Activated CD4-positive, alpha-beta T cell treated with anti-CD3 and anti-CD28 coated beads, Interleukin-2, amount 50 U/mL, for 16 hours (primary cell): ENCODE measurements at places on chromosomes 2 and 18.

- DNase-seq, result no peak
These were observed 289.9 kb downstream of the ZEB2 start for GRCh38 chr2:144230033-144230432.

- no peak for DNase-seq
These were observed 104.5 kb upstream of the UGP2 start for GRCh38 chr2:63737081-63737751.

GRCh38 chr2:187617120-187617519 is 62.9 kb upstream of the TFPI start:
- DNase-seq, result no peak

GRCh38 chr18:13298262-13298661 is 79.7 kb downstream of the LDLRAD4 start:
- no peak for DNase-seq

DNA sequence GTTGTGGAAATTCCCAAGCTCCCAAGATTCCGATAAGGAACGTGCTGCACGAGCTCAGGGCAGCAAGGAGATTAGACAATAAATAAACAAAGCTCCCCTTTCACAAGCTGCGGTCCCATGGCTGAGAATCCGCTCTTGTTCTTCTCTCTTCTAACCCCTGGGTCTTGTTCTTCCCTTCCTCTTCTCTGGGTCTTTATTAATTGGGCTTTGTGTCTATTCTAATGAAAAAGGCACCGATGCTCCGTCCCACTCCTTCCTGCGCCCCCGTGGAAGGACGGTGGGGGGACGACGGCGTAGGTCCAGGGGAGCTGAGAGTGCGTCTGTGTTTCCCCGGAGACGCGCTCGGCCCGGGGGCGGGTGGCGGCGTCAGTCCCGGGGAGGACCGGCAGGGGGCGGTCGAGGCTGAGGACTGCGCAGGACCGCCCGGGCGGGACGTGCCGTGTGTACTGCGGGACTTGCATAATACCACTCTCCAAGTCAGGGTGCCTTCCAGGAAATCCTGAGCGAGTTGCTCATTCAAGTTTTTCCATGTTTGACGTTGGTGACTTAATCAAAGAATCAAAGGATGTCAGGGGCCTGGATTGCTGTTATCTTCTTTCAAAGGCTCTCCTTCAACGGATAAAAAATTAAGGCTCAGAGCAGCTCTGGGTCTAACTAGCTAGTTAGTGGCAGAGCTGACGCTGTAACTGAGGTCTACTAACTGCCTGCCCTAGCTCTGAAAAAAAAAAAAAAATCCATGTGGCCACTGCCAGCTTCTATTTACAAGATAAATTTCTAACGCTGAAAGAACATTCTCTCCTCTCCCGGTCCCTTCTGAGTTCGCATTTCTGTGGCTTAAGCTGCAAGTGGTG is 321.4 kb downstream of the TGIF1 start:
- DNase-seq, result peak; percentile 82

DNA sequence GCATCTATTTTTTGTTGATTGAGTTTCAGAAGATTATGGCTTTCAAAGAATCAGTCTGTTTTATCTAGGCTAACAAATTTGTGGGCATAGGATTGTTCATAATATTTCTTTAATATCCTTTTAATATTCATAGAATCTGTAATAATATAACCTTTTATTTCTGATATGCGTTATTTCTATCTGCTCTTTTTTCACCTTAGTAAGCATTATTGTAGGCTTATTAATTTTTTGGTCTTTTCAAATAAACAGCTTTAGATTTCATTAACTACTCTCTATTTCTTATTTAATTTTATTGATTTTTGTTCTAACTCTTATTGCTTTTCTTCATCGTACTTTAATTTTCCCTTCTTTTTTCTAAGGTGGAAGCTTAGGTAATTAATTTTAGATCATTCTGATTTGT is 1614.4 kb upstream of the DDX18 start:
- DNase-seq, result no peak

GRCh38 chr18:80200932-80201672 is 46.2 kb downstream of the PARD6G start:
- no peak for DNase-seq

DNA sequence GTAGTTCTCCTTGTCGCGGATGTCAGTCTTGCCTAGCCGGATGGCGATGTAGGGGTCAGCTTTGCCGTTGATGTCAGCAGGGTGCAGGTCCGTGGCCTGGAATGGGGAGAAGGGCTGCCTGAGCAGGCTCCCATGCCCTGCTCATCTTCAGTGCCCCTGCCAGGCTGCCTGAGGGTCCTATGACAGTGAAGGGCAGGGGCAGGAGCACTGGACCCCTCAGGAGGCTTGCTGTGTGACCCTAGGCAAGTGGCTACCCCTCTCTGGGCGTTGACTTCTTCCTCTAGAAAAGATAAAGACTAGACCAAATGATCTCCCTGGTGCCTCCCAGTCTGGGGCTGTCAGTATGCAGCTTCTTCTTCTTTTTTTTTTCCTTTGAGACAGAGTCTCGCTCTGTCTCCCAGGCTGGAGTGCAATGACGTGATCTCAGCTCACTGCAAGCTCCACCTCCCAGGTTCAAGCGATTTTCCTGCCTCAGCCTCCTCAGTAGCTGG is 11.9 kb downstream of the OTOF start:
- no peak for DNase-seq

DNA sequence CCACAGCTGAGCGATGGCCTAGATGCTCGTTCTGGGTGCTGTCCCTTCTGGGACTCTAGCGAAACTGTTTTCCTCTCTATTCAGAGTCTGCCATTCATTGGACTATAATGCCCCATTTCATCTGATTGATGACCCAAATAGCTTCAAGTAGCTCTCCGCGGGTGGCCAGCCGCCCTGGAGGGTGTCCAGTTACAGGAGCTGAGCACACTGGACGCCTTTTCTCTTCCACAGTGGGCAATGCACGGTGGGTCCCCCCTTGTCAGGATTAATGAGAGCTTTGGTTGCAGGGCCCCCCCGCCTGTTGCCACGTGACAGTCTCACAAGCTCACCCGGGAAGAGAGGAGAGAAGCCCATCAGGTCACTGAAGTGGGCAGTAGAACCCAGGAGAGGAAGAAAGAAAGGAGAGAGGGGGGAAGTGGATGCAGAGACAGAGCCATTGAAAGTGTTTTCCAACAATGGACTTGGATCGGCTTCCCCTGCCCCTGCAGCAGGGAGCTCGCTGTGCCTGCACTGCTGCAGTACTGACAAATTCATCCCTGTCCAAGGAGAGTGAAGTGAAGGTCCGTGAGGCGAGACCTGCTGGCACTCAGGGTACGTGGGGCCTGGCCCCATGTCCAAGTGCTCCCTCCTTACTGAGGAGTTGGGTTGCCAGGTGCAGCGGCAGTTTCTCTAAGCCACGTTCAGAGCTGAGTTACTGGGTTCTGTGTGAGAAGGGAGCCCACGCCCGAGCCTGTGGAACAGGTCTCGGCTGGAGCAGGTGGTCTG is 44.8 kb downstream of the DIPK1C start:
- DNase-seq, result no peak

DNA sequence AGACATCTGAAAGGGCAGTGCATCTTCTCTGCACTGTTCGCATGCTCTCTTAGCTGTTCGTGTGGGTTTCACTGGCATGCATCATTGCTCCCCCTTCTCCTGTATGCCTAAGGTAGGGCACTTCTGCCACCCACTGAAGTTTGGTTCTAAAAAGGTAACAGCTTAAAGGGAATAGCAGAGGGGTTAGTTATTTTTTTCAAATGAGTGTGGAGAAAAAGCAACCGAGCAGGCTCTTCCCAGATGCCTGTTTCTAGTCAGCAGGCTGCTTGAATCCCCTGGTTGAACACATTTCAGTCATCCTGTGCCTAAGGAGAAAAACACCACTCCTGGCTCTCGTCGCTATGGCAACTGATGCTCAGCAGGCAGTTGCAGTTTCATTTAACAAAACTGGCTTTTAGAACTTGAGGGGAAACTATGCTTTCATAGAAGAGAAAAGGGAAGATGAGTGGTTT is 69.8 kb upstream of the GALNT3 start:
- peak; percentile 8 for DNase-seq

- DNase-seq, result no peak
These were observed 129.1 kb upstream of the MMADHC start for GRCh38 chr2:149716687-149717086.

DNA sequence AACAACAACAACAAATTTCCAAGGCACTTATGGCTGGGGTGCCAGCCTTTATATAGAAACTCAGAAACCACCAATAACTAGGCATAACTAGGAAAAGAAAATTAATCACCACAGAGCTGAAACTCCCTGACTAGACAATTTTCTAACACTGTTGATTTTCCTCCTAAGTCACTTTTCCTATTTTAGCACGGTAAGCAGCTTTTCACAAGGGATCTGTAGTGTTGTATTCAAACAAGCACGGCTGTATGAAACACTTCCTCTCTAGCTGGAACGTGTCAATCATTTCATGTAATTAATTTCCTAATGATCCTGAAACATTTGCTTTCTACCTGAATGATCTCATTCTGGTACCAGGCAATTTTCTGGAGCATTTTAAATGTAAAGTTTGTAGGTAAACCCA is 645.0 kb downstream of the IRS1 start:
- no peak for DNase-seq

GRCh38 chr2:240595381-240596079 is 9.0 kb downstream of the CAPN10 start:
- DNase-seq, result peak; percentile 48

GRCh38 chr2:158243392-158243791 is 141.7 kb downstream of the UPP2 start:
- no peak for DNase-seq

GRCh38 chr2:74845217-74845751 is 11.4 kb downstream of the HK2 start:
- peak; percentile 42 for DNase-seq

GRCh38 chr2:120344214-120344975 is 1.5 kb upstream of the INHBB start:
- DNase-seq, result no peak

DNA sequence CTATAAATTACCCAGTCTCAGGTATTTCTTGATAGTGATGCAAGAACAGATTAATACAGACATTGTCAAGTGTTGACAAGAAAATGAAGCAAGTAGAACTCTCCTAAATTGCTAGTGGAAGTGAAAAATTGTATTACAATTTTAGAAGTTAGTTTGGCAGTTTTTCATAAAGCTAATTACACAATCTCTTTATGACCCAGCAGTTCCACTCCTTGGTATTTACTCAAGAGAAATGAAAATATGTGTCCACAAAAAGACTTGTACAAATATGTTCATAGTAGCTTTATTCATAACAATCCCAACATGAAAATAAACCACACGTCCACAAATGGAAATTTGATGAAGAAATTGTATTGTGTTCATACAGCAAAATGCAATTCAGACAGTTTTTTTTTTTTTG is 49.4 kb downstream of the PDE1A start:
- no peak for DNase-seq
